CD4-positive, alpha-beta T cell treated with Interleukin-12 subunit alpha and Interleukin-12 subunit beta, for 1 hour (primary cell): ENCODE measurements at places on chromosomes 2 and 18.

DNA sequence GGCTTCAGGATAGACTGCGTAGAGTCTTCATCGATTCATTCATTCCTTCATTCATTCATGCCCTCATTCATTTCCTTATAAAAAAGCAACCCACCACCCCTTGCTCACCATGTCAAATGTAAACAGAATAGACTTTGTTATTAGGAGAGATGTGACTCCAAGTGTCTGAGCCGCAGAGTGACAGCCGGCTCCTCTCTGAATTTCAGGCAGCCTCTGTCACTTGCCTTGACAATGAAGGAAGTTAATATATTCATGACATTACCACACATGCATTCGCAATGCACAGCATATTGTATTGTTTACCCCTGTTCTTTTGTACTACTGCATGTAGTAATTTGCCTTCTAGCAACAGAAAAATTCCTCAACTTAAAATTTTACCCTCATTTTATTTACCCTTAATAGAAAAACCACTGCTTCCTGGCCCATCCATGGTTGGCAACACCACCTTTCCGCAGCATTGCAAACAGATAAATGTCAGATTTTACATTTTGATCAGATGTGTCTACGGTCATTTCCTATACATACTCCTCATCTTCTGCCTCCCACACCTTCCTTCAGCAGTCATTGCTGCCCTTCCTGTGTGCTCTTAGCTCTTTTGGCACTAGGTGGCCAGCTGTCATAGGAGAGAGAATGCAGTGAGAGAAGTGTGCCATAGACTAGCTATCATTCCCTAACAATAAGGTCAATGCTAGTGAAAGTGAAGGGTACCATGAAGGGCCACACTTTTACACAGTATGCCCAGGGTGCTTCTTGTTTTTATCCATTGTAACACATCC lies 1090.8 kb downstream of the BCL11A start:
- DNase-seq: no peak

GRCh38 chr18:55286257-55286825 lies 301.7 kb downstream of the TCF4 start:
- DNase-seq: no peak

DNA sequence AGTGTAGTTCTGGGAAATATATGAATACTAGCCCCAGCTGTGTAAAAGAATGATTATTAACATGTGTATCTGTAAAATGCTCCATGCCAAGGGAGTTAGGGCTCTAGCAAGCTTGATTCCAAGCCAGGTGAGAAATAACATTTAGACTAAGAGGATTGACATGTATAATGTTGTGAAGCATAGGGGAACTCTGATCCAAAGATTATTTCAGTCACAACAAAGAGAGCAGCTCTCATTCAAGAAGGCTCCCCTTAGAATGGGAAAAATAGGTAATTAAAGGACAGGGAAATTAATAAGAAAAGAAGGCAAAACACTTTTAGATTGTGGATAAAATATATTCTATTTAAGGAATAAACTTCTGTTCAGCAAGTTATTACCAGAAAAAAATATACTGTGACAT lies 347.3 kb upstream of the CDH7 start:
- DNase-seq: no peak

DNA sequence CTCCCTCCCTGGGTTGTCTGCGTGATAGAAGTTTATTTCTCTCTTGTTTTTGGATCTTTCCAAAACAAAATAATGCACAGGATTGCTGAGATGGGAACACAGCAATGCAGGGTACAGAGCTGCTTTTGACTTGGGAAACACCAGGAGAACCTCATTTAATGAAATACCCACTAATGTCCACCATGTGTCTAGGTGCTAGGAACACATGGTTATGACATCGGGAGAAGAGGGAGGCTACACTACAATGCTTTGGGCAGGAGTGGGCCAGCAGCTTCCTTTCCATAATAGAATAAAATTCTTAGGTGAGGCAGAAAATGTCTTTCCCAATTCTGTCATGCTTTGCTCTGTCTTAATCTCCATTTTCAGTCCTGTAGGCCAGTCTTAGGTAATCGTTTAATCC lies 29.2 kb upstream of the KCNF1 start:
- no peak for DNase-seq
